Tibial nerve (tissue), 4 donors: ENCODE measurements at places on chromosomes 11 and 22.

GRCh38 chr11:33542921-33543320 lies 157.7 kb downstream of the C11orf91 start:
- DNase-seq, result peak; percentile 21
- no peaks in the 10 kb centered on the region for H3K27me3 ChIP-seq
- H3K4me1 ChIP-seq, result no peaks in the 10 kb centered on the region
- no peak overlapping the region for H3K27ac ChIP-seq
- H3K4me3 ChIP-seq, result no peak overlapping the region
- H3K36me3 ChIP-seq, result no peaks in the 10 kb centered on the region

DNA sequence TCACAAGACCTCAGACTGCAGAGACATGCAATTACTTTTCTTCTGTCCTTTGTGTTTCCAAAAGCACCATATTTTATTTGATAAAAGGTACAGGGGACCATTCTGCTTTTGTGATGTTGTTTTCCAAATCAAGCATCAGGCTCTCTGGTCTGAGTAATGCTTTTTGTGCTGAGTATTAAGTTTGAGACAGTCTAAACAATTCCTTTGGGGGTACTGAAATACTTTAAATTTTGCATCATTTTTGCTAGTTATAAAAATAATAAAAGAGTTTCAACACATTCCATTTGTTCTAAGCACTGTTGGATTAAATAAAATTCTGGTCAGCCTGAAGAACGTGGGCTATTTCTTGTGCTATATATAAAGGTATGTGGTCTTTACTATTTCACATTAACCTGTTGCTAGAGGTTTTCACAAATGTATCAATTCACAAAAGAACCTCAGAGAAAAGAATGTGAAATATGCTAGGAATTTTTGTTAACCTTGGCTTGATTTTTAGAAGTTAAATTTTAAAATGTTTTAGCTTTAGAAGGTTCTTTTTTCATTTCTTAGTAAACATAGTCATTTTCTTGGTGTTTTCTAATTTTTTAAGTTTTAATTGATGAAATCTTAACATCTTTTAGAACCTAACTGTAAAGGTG lies 61.6 kb downstream of the C22orf31 start:
- no peaks in the 10 kb centered on the region for H3K36me3 ChIP-seq

DNA sequence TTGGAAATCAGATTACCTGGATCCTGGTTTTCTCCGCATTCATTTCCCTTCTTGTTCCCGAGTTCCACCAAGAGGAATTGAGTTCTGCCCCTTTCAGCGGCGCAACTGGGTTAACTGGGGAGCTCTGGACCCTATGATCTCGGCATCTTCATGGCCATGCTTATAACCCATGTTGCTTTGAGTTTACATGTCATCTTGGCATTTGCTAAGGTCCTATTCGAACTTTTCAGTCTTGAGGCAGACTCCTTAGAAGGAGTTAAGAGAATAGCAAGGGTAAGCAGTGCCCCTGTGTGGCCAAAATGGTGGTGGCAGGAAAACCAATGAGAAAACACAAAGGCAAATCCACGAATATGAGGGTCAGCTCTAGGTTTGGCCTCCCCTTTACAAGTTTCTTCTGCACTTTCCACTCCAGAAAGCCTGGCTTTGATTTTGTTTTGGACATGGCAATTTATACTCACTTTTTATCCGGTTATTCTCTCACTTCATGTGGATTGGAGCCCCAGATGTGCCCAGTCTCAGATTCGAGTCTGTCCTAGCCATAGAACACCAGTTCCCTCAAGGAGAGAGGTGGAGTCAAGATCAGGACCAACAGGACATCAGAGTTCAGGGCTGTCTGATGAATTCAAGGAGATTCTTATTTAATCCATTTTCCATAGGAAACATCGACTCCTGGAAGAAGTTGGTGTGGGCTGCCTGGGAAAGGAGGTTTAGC lies 55.3 kb upstream of the FBXO3 start:
- H3K27me3 ChIP-seq, result no peaks in the 10 kb centered on the region
- H3K27ac ChIP-seq, result no peak overlapping the region
- H3K36me3 ChIP-seq, result no peaks in the 10 kb centered on the region
- DNase-seq, result peak; percentile 71

GRCh38 chr11:45884596-45885185 lies 760 bp upstream of the MAPK8IP1 start:
- peaks cover 5% of the 10 kb centered on the region for H3K4me1 ChIP-seq
- H3K36me3 ChIP-seq, result peaks cover 36% of the 10 kb centered on the region
- no peaks in the 10 kb centered on the region for H3K27me3 ChIP-seq
- H3K27ac ChIP-seq, result peak overlapping the region; percentile 21
- H3K4me3 ChIP-seq, result peak overlapping the region; percentile 68
- no peak for DNase-seq

GRCh38 chr22:28909375-28909774 lies 26.0 kb downstream of the ZNRF3 start:
- no peak overlapping the region for H3K4me3 ChIP-seq
- H3K27me3 ChIP-seq, result no peaks in the 10 kb centered on the region
- no peaks in the 10 kb centered on the region for H3K36me3 ChIP-seq
- DNase-seq, result no peak

GRCh38 chr11:22733475-22734248 lies 67.3 kb downstream of the GAS2 start:
- no peaks in the 10 kb centered on the region for H3K4me1 ChIP-seq
- H3K27me3 ChIP-seq, result no peaks in the 10 kb centered on the region
- no peak overlapping the region for H3K4me3 ChIP-seq
- DNase-seq, result no peak

- H3K36me3 ChIP-seq, result no peaks in the 10 kb centered on the region
- H3K27ac ChIP-seq, result no peak overlapping the region
- H3K4me1 ChIP-seq, result no peaks in the 10 kb centered on the region
- H3K4me3 ChIP-seq, result no peak overlapping the region
- no peak for DNase-seq
These were observed 223.1 kb upstream of the B3GAT1 start for GRCh38 chr11:134634897-134635831.

DNA sequence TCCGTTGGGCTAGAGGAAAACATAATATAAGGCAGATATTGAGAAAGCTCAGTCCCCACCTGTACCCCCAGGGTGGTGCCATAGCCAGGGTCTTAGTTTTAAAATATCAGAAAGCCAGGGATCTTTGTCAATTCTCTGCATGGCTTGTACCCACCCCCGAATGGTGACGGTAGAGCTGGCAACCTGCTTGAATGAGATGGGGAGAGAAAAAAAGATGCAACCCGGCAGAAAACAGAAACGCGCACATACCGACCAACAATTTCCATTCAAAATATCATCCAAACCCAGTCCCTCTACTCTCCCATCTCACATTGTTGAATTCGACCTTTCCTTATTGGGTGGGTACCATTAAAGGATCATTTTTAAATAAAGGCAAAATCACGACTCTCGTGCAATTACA lies 543.9 kb downstream of the MIAT start:
- DNase-seq, result no peak
- H3K27ac ChIP-seq, result no peak overlapping the region
- H3K27me3 ChIP-seq, result no peaks in the 10 kb centered on the region
- H3K36me3 ChIP-seq, result no peaks in the 10 kb centered on the region
- H3K4me1 ChIP-seq, result no peaks in the 10 kb centered on the region
- no peak overlapping the region for H3K4me3 ChIP-seq

GRCh38 chr11:6431861-6432260 lies 8.9 kb downstream of the HPX start:
- DNase-seq, result no peak
- no peaks in the 10 kb centered on the region for H3K27me3 ChIP-seq
- no peaks in the 10 kb centered on the region for H3K4me1 ChIP-seq
- no peak overlapping the region for H3K27ac ChIP-seq

- no peaks in the 10 kb centered on the region for H3K36me3 ChIP-seq
- H3K27me3 ChIP-seq, result no peaks in the 10 kb centered on the region
- peaks cover 13% of the 10 kb centered on the region for H3K4me1 ChIP-seq
- H3K4me3 ChIP-seq, result no peak overlapping the region
These were observed 54.7 kb downstream of the SMIM38 start for GRCh38 chr11:69210310-69211035.

GRCh38 chr22:48741540-48741939 lies 1086.1 kb downstream of the BRD1 start:
- no peaks in the 10 kb centered on the region for H3K27me3 ChIP-seq
- H3K4me3 ChIP-seq, result no peak overlapping the region
- no peaks in the 10 kb centered on the region for H3K36me3 ChIP-seq
- DNase-seq, result no peak
- peaks cover 13% of the 10 kb centered on the region for H3K4me1 ChIP-seq
- no peak overlapping the region for H3K27ac ChIP-seq

DNA sequence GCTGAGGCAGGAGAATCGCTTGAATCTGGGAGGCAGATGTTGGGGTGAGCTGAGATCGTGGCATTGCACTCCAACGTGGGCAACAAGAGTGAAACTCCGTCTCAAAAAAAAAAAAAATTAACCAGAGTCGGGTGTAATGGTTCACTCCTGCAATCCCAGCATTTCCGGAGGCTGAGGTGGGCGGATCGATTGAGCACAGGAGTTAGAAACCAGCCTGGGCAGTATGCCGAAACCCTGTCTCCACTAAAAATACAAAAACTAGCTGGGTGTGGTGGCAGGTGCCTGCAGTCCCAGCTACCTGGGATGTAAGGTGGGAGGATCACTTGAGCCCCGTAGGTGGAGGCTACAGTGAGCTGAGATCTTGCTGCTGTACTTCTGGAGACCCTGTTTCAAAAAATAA lies 1.5 kb downstream of the RANGAP1 start:
- H3K27ac ChIP-seq, result peak overlapping the region; percentile 93
- no peak overlapping the region for H3K4me3 ChIP-seq

DNA sequence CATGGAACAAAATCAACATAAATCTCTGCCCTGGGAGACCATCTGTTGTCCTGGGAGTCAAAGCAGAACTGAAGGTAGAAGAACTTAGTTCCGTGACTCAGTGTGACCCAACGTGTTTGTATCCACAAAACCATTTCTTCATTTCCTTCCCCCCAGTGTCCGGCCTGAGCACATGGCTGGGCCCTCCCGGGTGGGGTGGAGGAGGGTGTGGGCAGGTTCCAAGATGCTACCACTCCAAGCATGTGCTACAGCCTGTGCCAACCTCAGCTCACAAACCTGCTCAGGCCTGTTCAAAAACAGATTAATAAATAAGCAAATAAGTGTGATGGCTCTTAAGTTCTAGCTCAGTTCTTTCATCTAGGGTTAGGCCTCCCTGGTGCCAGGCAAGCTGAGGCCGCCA lies 55.3 kb downstream of the SHANK2 start:
- no peaks in the 10 kb centered on the region for H3K27me3 ChIP-seq
- no peak overlapping the region for H3K4me3 ChIP-seq
- no peak for DNase-seq
- no peaks in the 10 kb centered on the region for H3K36me3 ChIP-seq

DNA sequence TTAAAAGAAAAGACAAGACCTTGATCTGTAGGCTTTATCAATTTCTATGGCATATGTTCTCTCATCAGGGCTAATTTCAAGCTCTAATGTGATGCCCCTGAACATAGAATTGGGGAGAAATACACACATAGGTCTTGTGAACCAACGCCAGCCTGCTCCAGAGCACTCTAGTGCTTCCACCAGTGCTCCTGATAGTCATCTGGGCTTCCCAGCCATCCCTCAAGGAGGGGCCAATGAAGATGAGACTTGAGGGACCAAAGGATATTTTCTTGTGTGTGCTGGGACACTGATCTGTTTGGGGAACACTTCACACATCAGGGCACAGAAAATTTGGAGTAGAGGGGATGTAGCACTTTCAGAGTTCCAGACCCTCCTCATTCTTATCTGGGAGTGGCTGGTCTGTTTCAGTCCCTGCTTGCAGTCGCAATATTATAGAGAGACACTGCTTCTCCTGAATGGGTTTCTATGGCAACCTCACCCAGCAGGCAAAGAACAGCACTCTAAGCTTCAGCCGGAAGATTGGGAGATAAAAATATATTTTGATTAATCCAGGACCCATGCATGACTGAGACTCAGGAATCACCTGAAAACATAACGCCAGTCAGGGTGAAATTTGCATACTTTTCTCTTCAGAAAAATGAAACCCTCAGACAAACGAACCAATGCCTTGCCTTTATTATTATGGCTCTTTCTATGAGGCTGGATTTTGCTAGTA lies 28.4 kb upstream of the SCN3B start:
- H3K27me3 ChIP-seq, result no peaks in the 10 kb centered on the region
- no peak overlapping the region for H3K27ac ChIP-seq
- H3K36me3 ChIP-seq, result no peaks in the 10 kb centered on the region
